ENCODE measurements at places on chromosomes 11 and 22.

DNA sequence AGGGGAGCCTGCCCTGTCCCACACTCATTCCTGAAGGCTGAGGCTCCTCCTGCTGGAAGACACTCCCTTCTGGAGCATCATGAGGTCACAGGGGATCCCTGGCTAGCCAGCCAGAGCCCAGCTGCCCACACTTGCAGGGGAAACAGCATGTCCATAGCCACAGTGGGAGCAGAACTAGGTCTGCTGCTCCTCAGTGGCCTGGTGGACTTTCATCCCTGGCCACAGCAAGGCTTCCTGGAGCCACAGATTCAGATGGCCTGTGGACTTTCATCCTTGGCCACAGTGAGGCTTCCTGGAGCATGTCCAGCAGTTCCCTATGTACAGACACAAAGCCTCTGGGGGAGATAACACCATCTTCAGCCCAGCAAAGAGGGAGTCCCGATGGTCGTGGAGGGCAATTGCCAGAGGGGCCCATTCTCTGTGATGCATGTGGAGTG, 5.9 kb upstream of the APOL6 start:
- no peak for DNase-seq

DNA sequence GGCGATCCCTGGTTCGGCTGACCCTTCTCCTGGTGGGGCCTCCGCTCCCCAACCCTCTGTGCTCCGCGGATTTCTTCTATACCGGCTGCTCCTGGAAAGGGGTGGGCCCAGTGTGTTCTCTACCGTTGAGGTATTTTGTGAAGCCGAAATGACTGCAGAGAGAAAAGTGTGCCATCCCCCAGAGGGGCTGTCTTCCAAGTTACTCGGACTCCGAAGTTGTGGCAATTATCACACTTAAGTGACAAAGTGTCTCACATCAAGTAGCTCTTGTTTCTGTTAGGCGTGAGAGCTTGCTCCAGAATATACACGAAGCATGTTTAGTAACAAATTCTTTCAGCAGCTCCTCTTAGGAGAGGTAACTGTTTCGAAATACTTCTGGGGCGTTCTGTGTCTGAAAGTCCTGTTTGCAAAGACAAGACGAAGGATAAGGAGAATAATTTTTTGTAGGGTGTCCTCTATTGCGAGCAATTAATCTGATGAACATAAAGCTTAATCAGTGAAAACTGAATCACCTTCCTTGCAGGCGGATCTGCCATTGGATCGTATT, 434 bp downstream of the XPNPEP3 start:
- no peak for DNase-seq

- DNase-seq = no peak
Observed at GRCh38 chr22:24423519-24424000, 3.8 kb upstream of the ADORA2A start.

GRCh38 chr11:45181193-45181888, 34.9 kb downstream of the PRDM11 start:
- DNase-seq = no peak

GRCh38 chr22:24810043-24810749, 4.2 kb downstream of the SGSM1 start:
- DNase-seq = no peak

- no peak for DNase-seq
Observed at GRCh38 chr11:2443406-2443805, 908 bp downstream of the TRPM5 start.

GRCh38 chr11:26916805-26917204, 77.1 kb upstream of the FIBIN start:
- DNase-seq = no peak

DNA sequence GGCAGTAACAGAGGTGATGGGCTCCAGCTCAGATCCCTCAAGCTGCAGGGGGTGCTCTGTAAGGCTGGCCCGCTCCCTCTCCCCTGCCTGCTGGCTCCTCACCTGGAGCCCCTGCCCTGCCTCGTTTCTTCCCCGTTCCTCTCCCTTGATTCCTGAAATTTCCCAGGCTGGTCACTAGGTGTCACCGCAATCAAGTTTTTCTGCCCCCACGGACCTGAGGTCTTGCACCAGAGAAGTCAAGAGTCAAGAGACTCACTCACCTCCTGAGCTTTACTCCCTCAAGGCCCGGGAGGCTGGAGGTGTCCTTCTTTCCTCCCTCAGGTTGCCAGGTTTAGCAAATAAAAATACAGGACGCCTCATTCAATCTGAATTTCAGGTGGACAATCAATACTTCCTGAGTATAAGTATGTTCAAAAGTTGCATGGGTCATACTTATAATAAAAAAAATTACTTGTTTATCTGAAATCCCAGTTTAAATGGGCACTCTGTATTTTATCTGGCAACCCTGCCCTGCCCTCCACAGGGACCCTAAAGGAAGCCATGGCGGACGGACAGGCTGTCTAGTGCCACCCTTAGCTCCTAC, 69.2 kb downstream of the SCUBE1 start:
- DNase-seq = peak; percentile 37

DNA sequence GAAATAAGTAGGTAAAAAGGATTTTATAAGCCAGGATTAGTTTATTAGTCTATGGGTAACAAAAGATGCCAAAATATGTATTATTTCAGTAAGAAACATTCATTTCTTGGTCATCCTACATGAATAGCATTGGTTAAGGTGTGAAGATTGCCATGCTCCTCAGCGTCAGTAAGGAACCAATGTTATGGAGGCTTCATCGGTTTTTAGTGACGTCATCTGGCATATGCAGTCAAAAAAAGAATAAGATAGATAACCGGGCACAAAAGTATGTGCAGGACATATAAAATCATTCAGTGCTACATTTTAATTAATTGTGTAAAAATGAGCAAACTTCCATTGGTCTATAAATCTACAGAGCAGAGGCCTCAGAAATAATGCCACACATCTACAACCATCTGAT, 29.4 kb downstream of the TRIM5 start:
- no peak for DNase-seq

DNA sequence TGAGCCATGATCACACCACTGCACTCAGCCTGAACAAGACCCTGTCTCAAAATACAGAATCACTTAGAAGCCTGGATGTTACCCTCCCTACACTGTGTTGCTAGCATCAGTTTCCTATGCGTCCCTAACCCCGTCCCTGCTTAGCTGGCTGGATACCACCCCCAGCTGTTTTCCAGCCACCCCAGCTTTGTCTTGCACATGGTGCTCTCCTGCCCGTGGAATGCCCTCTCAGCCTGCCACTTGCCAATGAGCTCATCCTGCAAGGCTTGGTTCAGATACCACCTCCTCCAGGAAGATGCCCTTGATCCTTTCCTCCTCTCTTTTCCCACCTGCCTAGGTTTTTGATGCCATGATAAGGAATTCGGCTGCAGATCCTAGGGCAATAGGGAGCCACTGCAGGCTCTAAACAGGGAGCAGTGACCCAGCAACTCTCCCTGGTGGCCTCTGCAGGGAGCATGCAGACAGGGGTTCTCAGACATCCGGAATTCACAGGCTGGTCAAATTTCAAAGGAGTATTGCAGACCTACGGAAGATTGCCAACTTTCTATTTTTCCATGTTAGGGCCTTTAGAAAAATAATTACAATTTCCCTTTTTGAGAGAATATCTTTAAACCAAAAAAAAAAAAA, 52.7 kb upstream of the WNT7B start:
- DNase-seq = no peak

- no peak for DNase-seq
Observed at GRCh38 chr11:39780131-39780530, 1679.3 kb downstream of the LRRC4C start.

DNA sequence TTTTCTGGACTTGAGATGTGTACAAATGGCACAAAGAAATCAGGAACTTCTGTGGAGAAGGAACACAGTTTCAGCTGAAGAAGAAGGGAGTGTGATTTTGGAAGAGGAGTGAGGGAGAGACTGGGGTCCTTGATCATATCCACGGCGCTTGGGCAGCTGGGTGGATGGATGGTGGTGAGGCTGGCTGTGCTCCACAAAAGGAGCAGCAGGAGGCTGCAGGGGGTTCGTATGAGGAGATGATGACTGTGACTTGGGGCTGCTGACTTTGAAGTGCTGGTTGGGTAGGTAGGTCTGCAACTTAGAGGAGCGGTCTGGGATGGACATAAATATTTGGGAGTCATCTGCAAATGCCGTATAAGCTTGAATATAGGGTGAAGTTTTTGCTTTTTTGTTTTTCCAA, 1.3 kb upstream of the DCHS1 start:
- no peak for DNase-seq

DNA sequence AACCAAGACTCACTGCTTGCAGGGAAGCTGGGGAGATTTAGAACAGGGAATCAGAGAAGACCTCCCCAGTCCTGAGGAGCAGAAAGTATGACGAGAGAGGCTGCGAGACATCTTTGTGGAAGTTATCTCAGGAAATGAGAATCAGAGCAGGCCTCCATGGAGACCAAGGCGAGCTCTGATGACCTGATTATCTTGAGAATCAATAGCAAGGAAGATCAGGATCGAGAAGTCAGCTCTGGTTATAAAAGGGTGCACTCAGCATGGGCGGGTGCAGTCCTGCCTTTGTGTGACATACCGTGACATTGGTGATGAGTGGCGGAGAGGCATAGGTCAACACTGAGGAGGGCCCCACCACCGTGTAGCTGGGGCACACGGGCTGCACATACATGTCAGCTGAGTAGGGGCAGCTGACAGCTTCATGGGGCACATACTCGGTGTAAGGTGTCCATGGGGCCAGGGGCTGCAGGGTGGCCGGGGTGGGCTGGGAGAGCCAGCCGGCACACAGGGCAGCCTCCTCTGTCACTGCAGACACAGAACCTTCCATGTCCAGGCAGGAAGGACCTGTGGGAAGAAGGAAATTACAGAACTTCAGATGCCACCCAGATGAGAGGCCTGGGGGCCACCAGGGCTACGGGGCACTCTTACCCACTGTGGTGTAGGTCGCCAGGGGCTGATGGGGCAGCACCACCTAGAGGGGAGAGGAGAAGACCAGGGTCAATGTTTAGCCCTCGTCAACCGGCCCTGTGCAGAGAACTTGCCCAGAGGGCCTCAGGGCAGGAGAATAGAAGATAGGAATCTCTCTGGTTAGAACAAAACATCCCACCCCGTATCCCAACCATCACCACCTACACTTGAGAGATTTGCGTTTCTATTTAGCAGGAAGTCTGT, 21.7 kb downstream of the POU2AF1 start:
- no peak for DNase-seq

GRCh38 chr11:105142167-105142566, 2.6 kb upstream of the CARD18 start:
- DNase-seq = no peak

DNA sequence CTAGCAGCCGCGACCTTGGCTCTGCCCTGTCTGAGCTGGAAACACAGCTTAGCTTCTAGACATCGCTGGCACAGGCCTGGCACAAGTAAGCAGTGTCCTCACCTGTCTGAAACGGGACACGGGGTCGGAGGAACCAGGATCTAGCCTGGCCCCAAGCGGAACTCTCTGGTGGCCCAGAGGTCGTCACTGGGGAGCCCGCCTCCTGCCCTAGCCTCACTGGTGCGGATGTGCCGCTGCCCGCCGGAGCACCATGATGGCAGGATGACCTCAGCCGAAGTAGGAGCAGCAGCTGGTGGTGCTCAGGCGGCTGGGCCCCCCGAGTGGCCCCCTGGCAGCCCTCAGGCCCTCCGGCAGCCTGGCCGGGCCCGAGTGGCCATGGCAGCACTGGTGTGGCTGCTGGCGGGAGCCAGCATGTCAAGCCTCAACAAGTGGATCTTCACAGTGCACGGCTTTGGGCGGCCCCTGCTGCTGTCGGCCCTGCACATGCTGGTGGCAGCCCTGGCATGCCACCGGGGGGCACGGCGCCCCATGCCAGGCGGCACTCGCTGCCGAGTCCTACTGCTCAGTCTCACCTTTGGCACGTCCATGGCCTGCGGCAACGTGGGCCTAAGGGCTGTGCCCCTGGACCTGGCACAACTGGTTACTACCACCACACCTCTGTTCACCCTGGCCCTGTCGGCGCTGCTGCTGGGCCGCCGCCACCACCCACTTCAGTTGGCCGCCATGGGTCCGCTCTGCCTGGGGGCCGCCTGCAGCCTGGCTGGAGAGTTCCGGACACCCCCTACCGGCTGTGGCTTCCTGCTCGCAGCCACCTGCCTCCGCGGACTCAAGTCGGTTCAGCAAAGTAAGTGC, 871 bp downstream of the SLC35E4 start:
- no peak for DNase-seq

DNA sequence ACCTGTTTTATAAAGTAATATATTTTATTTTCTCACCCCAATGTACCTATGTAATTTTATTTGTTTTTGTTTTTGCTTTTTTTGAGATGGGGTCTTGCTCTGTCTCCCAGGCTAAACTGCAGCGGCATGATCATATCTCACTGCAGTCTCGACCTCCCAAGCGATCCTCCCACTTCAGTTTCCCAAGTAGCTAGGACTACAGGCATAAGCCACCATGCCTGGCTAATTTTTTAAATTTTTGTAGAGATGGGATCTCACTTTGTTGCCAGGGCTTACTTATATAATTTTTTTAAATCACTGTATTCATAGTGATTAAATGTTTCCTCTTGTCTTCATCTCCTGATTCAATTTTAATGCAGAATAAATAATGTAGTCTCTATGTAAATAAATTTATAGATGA, 13.2 kb upstream of the DNAJB7 start:
- DNase-seq = no peak

- no peak for DNase-seq
Observed at GRCh38 chr11:111515591-111515990, 1.0 kb downstream of the HOATZ start.

DNA sequence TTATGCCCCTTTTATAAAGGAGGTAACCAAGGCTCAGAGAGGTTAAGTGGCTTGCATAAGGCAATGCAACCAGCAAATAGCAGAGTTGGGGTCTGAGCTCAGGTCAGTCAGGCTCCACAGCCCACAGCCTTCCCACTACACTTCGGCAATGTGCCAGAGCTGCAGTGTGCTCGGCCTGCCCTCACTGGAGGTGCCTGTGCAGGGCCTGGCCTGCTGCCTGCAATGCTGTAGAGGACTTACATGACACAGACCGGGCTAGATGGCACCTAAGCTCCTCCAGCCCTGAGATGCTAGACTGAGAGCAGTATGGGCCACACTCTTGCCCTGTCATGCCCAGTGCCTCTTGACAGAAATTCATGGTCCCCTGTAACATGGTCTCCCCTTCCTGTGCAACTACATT, 49.8 kb downstream of the SERPINH1 start:
- no peak for DNase-seq
